SHP77 (cell line): ENCODE measurements at places on chromosomes 5 and 9.
A peak's percentile ranks its signal among the peaks of the same experiment; 100 is the strongest.

DNA sequence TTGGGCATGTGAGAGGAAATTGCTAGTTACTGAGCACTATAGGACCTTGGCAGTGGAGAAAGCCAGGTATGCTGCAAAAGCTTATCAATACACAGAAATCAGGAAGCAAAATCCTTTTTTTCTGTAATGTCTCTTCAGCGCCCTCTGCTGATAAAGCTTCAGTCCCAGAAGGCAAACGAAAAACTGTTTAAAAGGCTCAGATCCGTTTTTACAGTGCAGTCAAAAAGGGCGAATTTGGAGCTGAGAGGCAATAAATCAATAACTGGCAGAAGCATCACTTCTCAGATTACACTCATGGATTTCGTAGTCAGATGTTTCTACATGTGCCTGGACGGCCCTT lies 1.1 kb upstream of the MAN2A1 start:
- DNase-seq = peak; percentile 81

DNA sequence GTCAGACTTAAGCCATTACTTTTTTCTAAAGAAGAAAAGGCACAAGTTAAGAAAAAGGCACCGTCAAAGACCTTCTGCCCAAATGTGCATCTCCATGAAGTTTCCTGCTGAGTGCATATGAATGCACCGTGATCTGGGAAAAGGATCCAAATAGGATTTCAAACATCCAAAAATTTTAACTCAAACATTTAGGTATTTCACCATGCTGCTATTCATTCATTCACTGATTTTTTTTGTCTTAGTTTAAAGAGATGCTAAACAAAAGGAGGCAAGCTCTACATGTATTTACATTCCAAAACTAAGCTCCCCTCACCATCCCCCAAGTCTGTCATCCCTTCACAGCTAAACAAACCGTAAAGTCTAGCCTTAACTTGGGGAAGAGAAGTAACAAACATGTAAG lies 291.9 kb downstream of the ARL15 start:
- no peak for DNase-seq

- no peak for DNase-seq
Measured at GRCh38 chr5:22896152-22896551, 43.0 kb upstream of the CDH12 start.

DNA sequence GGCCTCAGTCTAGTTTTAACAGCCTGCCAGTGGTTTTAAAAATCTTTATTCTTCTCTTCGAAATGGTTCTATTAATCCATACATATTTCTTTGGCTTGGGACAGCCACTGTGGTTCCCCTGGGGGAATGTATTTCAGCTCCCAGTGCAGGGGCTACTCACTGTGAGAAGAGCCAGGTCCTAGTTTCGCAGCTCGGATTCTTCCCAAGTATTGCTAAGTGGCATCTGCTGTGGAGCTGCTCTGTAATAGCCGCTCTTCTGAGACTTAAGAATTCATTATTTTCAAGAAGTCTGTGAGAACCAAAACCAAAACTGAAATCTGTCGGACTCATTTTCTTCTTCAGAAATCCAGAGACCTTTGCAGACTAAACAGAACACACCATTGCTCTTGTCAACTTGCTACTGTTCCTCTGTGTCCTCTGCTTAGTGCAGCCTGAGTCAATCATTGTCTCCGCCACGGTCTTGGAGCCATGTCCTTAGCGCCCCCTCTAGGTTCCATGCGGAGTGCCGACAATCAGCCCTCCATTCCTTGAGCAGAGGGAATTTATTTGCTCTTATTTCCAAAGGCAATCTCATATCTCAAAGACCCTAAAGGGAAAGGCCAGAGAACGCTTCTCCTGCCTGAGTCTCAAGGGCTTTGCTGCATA lies 478.2 kb downstream of the SPATA31D1 start:
- DNase-seq = no peak

GRCh38 chr9:122445155-122445749 lies 32.5 kb downstream of the OR1J1 start:
- no peak for DNase-seq

- DNase-seq = no peak
Measured at GRCh38 chr5:32984851-32985610, 273.9 kb downstream of the NPR3 start.

- DNase-seq = peak; percentile 59
Measured at GRCh38 chr9:89635816-89636215, 31.0 kb downstream of the GADD45G start.

- no peak for DNase-seq
Measured at GRCh38 chr5:90386099-90386710, 23.4 kb downstream of the CETN3 start.

GRCh38 chr9:10855847-10856246 lies 243.0 kb upstream of the PTPRD start:
- DNase-seq = no peak

DNA sequence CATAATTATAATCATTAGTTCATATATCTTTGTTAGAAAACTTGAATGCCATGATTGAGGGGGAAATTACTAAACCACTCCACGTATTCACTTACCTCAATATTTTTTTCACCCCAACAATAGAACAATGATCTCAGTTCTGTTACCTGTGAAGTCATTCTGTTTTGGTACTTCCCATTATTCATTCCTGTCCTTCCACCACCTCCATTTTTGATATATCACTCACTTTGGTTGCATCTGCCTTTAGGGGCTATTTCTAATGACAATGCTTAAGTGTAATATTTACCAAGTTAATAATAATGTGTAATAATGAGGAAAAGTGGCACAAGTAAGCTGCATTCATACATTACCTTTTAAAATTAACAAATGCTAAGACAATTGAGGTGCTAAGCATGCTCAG lies 218.4 kb downstream of the SPATA31D1 start:
- DNase-seq = no peak

GRCh38 chr5:43037636-43038495 lies 2.3 kb downstream of the ANXA2R start:
- DNase-seq = no peak

GRCh38 chr5:6686915-6687409 lies 26.3 kb upstream of the TENT4A start:
- no peak for DNase-seq

GRCh38 chr5:161312882-161313281 lies 233.6 kb downstream of the GABRB2 start:
- no peak for DNase-seq

- DNase-seq = no peak
Measured at GRCh38 chr9:75148561-75148960, 60.2 kb downstream of the OSTF1 start.

- DNase-seq = no peak
Measured at GRCh38 chr9:2289263-2289662, 274.1 kb downstream of the SMARCA2 start.

GRCh38 chr5:74319076-74319475 lies 321.5 kb downstream of the ENC1 start:
- no peak for DNase-seq

DNA sequence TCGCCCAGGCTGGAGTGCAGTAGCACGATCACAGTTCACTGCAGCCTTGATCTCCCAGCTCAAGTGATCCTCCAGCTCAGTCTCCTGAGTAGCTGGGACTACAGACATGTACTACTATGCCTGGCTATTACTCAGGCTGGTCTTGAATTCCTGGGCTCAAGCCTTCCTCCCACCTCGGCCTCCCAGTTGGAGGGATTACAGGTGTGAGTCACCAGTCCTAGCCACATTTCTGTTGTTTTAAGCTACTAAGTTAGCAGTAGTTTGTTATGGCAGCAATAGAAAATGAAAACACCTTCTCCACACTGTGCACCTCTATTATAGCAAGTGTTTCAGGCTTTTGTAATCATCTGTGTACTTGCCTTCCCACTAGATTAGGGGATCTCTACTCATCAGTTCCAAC lies 588.9 kb upstream of the TLE4 start:
- no peak for DNase-seq

- no peak for DNase-seq
Measured at GRCh38 chr5:159061834-159062474, 37.8 kb downstream of the EBF1 start.

GRCh38 chr9:90078988-90079421 lies 474.2 kb downstream of the GADD45G start:
- no peak for DNase-seq

- no peak for DNase-seq
Measured at GRCh38 chr5:150271923-150272322, 17.6 kb downstream of the CAMK2A start.

GRCh38 chr5:79488058-79488457 lies 25.9 kb downstream of the HOMER1 start:
- DNase-seq = no peak

DNA sequence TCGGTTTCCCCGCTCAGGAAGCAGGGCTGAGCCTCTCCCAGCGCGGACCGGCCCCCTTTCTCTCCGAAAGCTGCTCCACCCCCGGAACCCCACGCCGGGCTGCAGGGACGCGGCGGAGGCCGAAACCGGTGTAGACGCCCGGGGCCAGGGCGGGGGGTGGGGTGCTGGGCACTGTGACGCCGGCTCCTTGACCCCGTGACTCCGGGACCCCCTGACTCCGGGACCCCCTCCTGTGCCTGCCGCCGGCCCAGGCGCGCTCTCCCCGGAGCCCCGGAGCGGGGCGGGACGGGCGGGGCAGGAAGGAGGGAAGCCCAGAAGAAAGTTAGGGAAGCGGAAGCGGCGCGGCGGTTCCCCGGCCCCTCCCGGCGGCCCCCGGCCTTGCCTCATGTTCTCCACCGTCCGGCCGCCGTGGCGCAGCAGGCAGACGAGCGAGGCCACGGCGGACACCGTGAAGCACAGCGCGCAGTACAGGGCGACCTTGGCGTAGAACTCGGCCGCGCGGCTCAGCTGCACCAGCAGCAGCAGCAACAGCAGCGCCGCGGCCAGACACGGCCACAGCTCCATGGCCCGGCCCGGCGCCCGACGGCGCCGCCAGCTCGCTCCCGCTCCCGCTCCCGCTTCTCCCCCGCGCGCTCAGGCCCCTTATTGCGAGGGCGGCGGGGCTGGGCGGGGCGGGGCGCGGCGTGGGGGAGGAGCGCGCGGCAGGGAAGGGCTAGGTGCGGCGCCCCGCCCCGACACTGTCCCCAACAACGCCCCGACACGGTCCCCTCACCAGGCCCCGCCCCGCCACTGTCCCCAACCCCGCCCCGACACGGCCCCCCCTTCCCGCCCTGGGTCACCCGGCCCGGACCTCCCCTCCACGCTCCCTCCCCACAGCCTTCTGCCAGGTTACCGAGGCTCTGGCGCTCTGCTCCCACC lies at the start of gene AGPAT2:
AGPAT2 (minus strand) TSS at position 664 of the 918 bp plus-strand sequence; CDS start at position 564, 100 bp downstream.
- DNase-seq = no peak

DNA sequence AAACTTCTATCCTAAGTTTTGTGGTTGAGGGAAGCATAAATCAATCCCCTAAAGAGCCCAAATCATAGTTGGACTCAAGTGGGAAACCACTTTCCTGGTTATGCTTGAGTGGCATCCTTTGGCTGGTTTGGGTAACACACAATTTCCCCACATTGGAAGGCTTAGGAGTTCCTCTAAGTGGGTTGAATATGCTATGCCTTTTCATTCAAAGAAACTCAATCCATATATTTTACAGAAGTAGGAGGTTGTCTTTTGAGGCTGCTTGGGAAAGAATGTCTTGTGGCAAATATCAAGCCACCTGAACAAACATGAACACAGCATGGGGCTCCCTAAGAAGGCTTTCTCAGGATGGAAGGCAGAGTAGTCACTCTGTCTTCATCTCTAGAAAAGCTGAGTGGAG lies 121.1 kb downstream of the SPATA31D1 start:
- no peak for DNase-seq

DNA sequence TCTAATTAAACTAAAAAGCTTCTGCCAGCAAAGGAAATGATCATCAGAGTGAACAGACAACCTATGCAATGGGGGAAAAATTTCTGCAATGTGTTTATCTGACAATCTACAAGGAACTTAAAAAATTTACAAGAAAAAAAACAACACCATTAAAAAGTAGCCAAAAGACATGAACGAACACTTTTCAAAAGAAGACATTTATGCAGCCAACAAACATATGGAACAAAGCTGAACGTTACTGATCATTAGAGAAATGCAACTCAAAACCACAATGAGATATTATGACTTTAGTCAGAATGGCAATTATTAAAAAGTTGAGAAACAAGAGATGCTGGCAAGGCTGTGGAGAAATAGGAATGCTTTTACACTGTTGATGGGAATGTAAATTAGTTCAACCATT lies 530.4 kb upstream of the DAB2 start:
- DNase-seq = no peak

GRCh38 chr5:173812811-173813550 lies 75.2 kb upstream of the CPEB4 start:
- no peak for DNase-seq

DNA sequence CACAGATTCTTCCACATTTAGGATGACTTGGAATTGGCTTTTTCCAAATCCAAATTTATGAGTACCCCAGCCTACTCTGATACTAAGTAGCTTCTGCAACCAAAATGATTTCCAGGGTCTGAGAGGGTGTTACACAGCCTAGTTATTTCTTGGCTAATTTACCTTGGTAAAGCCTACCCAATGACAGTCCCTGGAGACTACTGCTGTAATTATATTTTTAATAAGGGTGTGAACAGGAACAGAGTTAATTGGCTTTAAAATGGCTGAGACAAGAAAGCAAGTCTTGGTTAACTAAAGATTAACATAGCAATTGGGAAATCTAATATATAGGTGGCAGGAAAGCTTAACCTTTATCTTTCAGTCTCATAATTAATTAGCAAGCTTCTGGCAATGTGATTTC lies 9.3 kb downstream of the PRLR start:
- no peak for DNase-seq

DNA sequence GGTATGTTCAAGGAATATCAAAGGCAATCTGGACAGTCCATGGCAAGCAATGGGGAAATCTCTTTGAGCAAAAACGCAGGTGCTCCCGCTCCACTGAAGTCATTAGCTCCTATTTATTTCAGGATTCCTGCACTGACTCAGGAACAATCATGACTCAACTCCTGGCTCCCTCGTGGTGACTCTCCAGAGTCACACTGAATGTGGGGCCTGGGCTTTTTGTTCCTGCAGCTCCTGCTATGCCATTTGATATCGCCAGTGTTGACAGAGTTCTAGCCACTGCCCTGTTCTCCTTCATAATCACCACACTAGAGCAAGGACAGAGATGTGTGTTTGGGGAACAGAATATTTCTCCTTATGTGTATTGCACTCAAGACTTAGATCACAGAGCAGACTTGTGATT lies 187.2 kb upstream of the ZNF462 start:
- DNase-seq = no peak
